Lung microvascular endothelial cell (primary cell): ENCODE measurements at places on chromosomes 13 and 19. TPM values are rescaled to one million over a fixed set of nuclear protein-coding genes. Genes with fewer than 3 reads are reported as not detected.

DNA sequence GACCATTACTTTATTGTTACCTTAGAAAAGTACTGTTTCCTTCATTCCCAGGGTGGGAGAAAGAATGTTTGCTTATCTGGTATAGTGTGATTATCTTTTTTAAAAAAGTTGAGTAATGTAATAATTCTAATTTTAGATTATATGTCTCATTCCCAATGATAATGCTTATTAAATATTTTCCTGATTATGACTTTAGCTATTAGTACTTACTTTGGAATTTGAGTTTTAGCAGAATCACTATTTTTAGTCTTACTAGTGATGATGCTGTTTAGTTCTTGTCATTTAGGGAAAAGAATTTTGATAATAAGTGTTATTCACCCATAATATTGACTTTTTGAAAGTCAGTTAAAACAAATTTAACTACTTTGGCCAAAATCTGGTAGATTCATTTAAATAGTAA lies 95.2 kb downstream of the FRY start:
- DNase-seq, result no peak

- no peak for DNase-seq
These were observed 15.5 kb downstream of the UPF3A start for GRCh38 chr13:114296902-114297301.

DNA sequence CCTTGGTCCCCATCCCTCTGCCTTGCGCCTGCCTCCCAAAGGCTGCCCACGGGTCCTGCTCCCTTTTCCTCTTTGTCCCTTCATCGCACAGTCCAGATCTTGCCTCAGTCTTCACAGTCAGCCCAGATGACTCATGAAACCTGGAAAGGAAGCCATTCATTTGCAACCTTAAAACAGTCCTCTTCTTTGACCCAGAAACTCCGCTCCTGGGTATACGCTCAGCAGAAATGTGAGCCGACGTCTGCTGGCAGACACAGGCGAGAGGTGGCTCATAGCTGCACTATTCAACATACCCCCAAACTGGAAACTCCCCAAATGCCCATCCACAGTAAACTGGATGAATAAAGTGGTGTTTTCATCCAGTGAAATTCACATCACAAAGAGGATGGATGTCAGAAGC lies 13.6 kb upstream of the PEPD start:
- no peak for DNase-seq

DNA sequence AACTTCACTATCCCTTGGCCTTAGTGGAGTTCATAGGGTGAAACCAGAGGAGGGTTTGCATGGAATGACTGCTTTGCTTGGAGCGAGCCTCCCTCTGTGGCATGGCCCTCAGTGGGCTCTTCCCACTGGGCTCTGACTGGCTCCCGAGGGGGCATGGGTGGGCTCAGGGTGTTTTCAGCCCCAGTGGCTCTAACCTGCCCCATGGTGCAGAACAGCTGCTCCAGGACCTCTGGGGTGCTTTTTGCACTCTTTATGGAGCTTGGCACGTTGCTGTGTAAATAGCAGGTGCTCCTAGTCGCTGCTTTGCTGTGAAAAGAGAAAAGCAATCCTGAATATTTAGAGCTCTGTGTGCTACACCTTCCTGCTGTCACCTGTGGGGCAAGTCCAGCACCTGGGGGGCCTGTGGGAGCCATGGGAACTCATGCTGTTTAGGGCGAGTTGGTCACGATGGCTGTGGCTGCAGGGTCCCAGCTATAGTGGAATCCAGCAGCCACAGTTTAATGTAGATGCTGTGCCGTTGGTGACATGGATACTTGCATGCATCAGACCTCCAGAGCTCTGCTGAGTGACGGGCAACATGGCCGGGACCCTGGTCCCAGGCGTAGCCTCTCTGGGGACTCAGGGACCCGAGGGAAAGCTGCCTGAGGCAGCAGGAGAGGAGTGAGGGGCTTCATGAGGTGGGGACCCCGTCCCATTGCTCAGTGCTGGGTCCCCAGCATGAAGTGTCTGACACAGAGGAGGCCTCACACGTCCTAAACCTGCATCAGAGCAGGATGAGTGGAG lies 14.3 kb upstream of the MCF2L start:
- DNase-seq, result no peak

DNA sequence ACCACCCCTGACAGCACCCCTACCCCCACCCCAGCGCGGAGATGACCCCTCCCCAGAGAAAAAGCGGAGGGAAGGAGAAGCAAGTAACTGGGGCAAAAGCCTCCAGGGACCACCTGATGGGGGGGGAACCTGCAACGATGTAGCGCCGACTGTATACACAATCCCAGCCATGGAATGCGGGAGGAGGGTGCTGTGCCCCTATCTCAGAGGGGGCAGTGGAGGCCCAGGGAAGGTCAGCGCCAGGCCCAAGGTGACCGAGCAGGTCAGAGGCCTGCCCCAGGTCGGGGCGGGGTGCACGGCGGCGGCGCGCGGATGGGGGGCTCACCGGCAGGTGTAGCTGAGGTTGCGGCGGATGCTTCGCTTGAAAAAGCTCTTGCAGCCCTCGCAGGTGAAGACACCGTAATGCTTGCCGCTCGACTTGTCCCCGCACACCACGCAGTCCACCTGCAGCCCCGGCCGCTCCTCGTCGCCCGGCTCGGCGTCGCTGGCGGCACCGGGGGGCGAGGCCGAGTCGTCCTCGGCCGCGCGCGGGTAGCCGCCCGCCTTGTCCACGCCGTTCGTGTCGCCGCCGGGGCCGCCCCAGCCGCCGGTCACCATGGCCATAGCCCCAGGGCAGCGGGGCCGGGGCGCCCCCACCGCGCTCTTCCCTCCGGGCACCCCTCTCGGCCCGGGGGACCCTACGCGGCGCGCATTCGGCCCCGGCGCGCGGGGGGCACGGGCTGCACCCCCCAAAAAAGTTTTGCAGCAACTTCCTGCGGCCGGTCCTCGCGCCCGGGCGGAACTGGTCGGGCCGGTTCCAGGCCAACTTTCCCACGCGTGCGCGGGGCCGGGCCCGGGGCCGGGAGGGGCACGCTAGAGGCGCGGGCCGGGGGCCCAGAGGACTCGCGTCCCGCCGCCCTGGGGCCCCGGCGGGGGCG lies 843 bp downstream of the NR2F6 start:
- no peak for DNase-seq

TUBA3C gene
- not detected in 2 replicates for total RNA-seq

GRCh38 chr19:5130371-5131030 lies 161.6 kb downstream of the KDM4B start:
- no peak for DNase-seq

ERICH6B gene
- total RNA-seq, result not detected in 2 replicates
